ENCODE measurements at places on chromosomes 11 and 22.

DNA sequence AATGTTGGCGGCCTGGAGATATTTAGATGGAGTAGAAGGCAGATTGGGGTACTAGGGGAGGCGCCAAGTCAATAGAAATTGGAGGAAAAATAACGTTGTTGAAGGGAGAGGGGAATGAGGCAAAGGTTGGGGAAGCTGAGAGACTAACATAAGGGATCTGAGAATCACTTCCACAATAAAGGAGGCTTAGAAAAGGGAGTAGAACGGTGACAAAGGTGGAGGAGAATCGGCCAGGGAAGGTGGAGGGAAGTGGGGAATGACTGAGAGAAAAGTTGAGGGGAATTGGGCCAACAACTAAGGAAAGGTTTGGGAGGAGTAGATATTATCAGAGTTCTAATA, 510 bp downstream of the PPME1 start:
- DNase-seq: no peak

GRCh38 chr11:117535201-117535849, 207.7 kb downstream of the CEP164 start:
- no peak for DNase-seq

- DNase-seq: no peak
These were observed 8.6 kb upstream of the POLDIP3 start for GRCh38 chr22:42623301-42623751.

GRCh38 chr11:115276799-115277198, 227.4 kb downstream of the CADM1 start:
- DNase-seq: no peak

DNA sequence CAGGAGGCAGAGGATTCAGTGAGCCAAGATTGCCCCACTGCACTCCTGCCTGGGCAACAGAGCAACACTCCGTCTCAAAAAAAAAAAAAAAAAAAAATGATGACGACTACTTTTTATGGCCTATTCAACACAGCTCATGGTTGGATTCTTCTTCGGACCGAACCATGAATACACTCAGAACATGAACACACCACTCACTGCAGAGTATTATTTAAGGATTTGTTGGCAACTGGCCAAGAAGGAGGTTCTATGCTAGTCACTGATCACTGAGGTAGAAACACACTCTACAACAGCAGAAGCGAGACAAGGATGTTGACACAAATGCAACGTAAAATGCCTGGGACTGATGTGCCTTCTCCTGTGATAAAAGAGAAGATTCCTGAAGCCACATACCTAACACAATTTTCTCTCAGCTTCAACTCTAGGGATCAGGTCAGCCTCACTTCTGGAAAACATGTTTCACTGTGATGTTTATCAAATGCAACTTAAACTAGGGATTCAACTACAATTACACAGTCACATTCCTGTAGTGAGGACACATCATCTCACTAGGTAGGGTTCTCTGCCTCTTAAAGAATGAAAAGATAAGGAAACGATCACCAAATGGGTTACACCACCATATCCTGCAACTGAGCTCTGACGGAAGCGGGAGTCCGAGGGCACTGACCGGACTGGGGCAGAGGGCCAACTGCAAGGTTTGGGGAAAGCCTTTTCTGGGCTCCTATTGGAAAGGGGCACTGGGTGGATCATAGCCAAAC, 82.5 kb downstream of the SGSM3 start:
- DNase-seq: no peak

GRCh38 chr22:28102151-28102812, 183.2 kb upstream of the PITPNB start:
- DNase-seq: no peak

DNA sequence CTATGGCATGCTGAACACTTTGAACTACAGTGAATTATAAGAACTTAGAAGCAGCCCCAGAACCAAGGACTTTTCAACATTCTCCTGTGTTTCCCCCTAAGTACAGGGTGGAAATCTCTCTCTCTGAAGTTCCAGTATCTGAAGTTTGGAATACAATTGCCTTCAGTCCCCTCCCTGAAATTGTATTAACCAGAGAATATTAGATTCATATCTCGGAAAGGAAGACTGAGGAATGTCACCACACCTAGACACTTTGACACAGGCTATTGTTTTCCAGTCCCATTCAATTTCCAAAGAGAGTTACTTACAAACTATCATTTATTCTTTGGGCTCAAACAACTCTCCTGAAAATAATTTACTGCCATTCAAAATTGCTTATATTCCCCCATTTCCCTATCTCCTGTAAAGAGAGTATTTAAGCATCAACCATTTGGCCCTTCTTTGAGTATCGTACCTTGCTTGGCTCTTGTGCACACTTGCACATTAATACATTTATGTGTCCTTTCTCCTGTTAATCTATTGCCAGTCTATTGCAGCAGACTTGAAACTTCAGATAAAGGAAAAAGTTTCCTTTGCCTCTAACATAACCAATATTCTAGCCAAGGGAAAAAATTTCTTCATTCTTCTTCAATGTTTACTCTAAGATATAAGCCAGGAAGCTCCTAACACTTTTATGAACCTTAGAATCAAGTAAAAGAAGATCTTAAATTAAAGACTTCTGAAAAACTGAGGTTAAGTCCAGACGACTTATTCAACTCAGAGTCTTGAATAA, 402.4 kb upstream of the DDI1 start:
- DNase-seq: no peak
